A549 treated with DMSO at 1 μM for 4 hours (cell line): ENCODE measurements at places on chromosomes 2 and 18. TPM values are rescaled to one million over a fixed set of nuclear protein-coding genes. Genes with fewer than 3 reads are reported as not detected.

PLCL1 gene
- total RNA-seq: 0.07 TPM in 1 of 5 replicates, not detected in the others

SPP2 gene
- total RNA-seq: not detected in 5 replicates

IER3IP1 gene
- total RNA-seq: 15.5 to 30.8 TPM (median 18.7 TPM) in 5 replicates

LRRTM1 gene
- total RNA-seq: not detected in 5 replicates

PRSS56 gene
- 0.09 to 0.16 TPM (median 0.12 TPM) in 4 of 5 replicates, not detected in the other for total RNA-seq

FIGN gene
- total RNA-seq: 1.6 to 3.3 TPM (median 2.2 TPM) in 5 replicates

ST8SIA3 gene
- total RNA-seq: not detected in 5 replicates

REG1B gene
- total RNA-seq: not detected in 5 replicates

SP3 gene
- 41.2 to 52.3 TPM (median 50.0 TPM) in 5 replicates for total RNA-seq

NEU2 gene
- not detected in 5 replicates for total RNA-seq

AQP12A gene
- not detected in 5 replicates for total RNA-seq

ERFE gene
- 6.3 to 8.3 TPM (median 7.7 TPM) in 5 replicates for total RNA-seq

ASB18 gene
- total RNA-seq: not detected in 5 replicates

MATN3 gene
- 8.9 to 15.9 TPM (median 12.6 TPM) in 5 replicates for total RNA-seq

PREB gene
- 46.9 to 72.9 TPM (median 65.1 TPM) in 5 replicates for total RNA-seq

ANKRD30BL gene
- total RNA-seq: not detected in 5 replicates
